ENCODE measurements at places on chromosomes 12 and 14.

GRCh38 chr14:74892745-74893144 is 11.0 kb downstream of the DLST start:
- DNase-seq, result no peak

- no peak for DNase-seq
Measured at GRCh38 chr12:66617991-66618390, 60.9 kb downstream of the GRIP1 start.

DNA sequence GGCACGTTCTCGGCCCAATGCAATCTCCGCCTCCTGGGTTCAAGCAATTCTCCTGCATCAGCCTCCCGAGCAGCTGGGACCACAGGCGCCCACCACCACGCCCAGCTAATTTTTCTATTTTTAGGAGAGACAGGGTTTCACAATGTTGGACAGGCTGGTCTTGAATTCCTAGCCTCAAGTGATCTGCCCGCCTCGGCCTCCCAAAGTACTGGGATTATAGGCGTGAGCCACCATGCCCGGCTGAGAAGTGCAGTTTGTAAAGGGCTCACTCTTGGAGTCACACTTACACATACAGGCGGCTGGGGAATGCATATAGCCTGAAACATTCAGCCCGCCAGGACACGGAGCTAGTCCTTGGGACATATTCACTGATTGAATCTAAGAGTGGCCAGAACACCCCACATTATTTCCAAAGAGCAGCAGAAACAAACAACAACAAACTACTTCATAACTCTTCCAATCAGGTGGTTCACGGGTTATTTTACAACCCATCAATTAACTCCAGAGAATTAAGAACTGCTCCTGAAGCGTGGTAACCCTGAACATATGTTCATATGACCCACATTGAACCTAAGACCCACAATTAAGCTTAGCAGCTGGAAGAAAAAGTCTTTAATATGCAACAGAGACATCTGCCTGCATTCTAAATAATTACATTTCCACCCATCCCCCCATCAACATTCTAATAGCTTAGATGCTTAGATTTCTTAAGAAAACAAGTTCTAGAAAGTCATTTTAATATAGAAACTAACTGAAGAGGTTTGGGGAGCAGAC is 49.2 kb downstream of the SSH1 start:
- DNase-seq, result no peak

DNA sequence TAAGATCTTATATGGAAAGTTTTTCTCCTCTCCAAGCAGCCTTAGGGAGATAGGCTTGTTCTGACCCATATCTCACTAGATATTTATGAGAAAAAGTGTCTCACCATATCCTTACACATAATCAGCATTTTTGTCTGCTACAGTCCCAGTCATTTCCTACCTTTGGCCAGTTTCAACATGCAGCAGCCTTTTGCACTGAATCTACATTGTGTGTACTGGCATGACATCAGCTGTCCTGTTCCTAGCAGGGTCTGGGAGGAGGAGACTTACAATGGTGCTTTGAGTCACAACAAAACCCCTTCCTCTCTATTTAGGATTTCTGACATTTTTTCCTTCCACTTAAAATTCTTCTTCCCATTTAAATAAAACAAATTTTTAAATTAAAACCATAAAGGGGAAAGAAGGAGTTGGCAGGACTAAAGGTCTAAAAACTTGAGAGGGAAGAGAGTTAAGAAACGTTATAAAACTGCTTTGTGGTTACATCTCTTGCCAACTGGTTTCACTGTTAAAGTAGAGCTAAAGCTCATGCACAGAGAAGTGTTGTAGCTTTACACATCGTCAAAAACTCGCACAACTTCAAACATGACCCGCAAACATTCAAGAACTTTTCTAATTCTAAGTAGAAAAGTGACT is 53.3 kb upstream of the CERS5 start:
- no peak for DNase-seq

GRCh38 chr14:22097586-22098292 is 424.1 kb upstream of the OR4E1 start:
- DNase-seq, result no peak

DNA sequence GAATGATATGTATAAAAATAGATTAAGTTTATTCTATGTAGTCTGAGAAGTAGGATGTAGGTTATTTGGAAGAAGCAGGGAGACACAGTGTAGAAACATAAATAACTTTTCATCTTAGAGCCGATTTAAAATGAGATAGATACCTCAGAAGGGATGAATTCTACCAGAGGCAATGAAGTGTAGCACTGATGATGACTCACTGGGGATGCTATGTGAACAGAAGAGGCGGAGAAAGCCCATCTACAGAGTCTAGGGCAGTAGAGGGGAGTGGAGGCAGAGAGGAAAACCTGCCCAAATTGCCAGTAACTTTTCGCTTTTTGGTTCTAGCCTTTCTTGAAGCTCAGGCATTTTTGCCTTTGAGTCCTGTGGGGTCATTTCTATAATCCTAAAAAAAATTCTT is 451.8 kb downstream of the ATP23 start:
- DNase-seq, result no peak
